ENCODE measurements at places on chromosomes 6 and 20.

- no peak for DNase-seq
Measured at GRCh38 chr6:93985953-93986352, 566.6 kb upstream of the EPHA7 start.

GRCh38 chr6:41683523-41684310 lies 45.4 kb downstream of the MDFI start:
- DNase-seq: no peak

DNA sequence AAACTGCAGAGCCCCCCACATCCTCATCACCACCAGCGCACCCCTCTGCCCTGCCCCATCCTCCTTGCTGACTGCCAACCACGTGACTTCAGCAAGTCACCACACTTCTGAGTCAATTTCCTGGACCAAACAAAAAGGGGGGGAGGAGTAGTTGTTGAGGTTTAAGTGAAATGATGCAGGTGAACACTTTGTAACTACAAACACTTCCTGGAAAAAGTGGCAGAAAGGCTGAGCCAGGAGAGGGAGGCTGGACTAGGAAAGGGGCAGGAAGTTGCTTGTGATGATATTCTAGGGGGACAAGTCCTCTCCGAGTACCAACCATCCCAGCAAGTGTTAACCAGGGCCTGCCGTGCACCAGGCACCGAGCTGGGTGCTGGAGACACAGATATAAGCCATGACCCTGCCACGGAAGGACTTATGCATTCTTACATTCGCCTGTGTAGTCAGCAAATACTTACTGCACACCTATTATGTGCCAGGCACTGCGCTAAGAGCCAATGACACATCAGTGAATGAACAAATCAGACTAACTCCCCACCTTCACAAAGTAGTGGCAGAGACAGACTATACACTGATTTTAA lies 67.3 kb downstream of the PREX1 start:
- no peak for DNase-seq

DNA sequence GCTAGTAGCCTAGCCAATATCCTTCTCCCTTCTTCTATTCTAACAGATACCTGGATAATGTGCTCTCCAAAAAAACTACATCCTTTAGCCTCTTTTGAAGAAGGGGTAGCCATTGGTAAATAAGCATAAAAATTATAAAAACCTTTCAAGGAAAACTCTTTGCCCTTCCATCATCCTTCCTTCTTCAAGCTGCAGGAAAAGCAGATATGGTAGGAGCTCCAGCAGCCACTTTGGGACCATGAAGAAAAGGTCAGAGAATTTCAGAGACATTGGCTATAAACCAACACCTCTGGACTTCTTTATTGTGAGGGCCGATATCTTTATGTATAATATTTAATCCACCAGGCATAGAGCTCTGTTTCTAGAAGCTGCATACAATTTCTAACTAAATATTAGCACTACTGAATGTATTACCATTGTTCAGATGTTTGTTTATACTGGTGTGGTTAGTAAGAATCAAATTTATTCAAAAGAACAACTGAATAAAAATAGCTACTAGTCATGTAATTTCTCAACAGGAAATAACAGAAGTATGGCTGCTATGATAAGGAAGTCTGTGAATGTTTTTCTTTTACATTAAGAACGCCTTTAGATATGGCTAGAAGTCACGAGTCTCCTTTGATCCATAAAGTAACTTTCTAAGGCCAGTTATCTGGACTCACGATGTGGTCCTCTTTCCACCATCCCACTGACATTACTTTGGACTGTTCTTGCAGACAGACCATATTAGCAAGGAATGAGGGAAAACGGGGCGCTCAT lies 32.2 kb downstream of the MYLK4 start:
- no peak for DNase-seq

- no peak for DNase-seq
Measured at GRCh38 chr6:108598305-108598863, 37.7 kb downstream of the FOXO3 start.

DNA sequence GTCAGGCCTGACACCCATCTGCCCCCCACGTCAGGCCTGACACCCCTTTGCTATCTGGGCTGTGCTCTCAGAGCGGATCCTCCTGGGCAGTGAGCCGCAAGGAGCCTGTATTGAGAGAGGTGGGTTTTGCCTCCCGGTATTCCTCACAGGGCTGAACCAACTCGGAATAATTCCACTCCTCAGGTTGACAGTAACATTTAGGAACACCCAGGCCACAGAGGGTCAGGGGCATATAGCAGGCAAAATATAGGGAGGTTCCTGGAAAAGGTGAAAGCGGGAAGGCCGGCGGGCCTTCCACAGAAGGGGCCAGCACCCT lies 6.8 kb upstream of the FGD2 start:
- no peak for DNase-seq

DNA sequence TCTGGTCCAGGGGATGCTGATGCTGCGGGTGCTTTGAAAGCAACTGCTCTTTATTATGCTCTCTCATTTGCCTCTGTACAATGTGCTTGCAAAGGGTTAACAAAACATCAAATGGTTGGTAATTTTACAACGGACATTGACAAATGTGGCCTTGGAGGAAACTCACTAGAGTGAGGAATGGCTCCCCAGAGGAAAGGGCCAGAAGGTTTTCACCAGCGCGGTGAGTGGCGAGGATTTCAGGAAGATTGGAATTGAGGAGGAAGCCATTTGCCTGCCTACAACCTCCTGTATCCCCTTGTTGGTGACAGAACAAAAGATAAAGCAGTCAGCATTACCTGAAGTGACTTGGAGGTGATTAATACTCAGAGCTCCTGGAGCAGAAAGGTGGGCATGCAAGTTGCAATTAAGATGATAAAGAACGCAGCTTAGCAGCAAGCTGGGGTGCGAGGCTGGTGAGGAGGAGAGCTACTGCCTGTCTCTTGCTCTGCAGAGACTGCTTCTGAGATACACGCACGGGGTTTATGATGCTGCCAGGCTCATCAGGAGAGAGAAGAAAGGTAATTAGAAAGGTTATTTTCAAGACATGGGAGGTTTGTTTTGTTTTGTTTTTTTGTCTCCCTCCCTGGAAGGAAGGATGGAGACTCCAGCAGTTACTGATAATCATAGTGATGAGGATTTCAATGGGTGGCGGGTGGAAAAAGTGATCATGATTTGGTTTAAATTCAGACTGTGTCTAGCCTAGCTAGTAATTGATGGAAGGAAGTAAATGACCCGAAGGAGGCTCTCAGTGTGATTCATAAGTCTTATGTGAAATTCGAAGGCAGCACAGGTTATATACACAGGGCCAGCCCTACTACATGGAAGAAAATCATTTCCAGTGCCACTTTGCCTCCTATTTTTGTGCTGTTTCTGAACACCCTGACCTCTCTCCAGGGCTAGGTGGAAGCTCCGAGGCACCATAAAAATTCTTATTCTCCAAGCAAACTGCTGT lies 141.6 kb upstream of the DTNBP1 start:
- no peak for DNase-seq

DNA sequence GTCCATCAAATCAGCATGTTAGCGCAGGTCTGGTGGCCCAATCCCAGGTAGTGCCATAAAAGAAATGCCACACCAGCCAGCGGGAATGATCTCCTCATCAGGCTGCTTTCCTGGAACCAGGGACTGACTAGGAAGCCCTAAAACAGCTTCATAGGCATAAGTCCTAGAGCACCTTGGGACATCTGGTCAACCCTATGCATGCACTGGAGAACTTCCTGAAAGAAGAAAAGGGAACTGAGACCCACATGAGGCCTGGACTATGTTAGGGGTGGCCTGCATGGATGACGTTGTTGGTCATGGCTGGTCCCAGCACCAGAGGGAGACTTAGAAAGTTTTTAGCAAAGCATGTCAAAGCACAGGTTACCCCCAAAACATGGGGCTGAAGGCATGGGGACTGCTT lies 7.6 kb upstream of the KCNK16 start:
- no peak for DNase-seq

- DNase-seq: no peak
Measured at GRCh38 chr6:103002282-103002681, 1608.8 kb downstream of the GRIK2 start.

DNA sequence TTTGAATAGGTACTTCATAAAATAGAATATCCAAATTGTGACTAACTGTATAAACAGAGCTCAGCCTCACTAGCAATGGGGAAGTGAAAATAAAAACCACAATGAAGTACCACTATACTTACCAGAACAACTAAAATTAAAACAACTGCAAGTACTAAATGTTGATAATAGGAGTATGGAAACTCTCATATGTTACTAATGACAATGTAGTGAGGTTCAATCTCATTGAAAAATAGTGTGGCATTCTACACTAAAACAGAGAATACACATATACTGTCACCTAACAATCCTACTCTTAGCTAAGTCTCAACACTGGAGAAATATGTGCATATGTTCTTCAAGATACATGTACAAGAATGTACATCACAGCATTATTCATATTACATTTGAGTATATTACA lies 132.0 kb upstream of the CARMIL1 start:
- DNase-seq: no peak
